Esophagus mucosa (tissue), 1 donor: ENCODE measurements at places on chromosomes 12 and 14.
A peak's percentile ranks its signal among the peaks of the same experiment; 100 is the strongest.

DNA sequence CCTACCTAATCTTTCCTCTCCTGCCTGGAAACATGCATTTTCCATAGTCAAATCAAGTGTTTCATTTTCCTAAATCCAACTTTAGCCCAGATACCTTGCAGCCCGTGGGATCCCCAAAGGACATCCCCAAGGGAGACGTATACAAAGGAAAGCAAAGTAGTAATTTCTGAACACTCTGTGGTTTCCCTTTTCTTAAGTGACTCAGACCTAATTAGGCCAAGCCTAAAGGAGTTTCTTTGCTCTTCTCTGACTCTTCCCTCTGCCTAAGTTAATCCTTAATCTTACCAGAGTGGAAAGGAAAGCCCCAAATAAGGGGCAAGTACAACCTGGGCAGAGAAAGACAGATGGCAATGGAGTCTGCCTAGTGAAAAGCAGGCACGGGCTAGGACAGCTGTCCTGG, 250.3 kb downstream of the SPTSSA start:
- no peak for ATAC-seq

DNA sequence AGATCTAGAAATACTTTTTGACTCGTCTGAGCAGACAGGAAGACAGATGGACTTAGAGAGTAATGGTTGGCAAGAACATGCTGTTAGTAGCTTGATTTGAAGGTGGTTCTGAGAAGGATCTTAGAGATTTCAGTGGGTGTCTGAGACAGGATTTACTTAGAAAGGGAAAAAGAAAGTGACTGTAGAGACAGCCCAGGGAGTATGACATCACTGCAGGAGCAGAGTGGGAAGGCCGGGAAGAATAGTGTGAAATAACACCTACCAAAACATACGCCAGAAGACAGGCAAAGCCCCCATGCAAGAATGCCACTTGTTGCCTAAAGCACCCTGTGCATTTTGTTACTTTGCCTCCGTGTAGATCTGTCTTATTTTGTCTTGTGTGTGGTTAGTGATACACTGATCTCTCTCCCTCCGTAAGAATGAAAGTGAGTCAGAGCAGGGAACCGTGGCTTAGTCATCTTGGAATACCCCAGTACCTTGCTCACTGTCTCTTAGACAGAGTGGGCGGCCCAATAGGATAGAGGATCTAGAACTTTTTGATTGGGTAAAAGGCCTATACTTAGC, 161.3 kb upstream of the IFNG-AS1 start:
- ATAC-seq = peak; percentile 62

GRCh38 chr14:23582906-23583760, 4.5 kb upstream of the JPH4 start:
- no peak for ATAC-seq

DNA sequence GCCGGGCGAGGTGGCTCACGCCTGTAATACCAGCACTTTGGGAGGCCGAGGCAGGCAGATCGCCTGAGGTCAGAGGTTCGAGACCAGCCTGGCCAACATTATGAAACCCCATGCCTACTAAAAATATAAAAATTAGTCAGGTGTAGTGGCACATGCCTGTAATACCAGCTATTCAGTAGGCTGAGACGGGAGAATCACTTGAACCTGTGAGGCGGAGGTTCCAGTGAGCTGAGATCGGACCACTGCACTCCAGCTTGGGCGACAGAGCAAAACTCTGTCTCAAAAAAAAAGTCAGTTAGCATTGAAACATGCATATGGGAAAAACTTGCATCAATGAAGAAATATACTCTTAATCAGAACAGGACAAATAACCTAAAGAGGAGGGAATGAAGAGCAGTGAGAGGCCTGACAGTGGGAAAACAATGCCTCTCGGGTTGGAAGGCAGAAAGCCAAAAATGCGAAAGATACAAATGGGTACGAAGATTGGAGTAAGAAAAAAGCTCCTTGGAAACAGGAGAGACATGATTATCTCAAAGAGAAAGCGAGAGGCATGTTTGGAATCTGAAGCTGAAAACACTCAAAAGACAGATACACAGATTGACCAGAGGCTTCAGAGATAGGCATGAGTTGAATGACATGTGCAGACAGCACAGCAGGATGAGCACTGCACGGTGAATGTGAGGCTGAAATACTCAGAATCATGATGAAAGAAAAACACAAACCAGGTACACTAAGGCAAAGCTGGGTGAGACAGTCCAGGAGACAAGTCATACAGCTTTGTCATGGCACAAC, 30.6 kb downstream of the RESF1 start:
- ATAC-seq = peak; percentile 86

DNA sequence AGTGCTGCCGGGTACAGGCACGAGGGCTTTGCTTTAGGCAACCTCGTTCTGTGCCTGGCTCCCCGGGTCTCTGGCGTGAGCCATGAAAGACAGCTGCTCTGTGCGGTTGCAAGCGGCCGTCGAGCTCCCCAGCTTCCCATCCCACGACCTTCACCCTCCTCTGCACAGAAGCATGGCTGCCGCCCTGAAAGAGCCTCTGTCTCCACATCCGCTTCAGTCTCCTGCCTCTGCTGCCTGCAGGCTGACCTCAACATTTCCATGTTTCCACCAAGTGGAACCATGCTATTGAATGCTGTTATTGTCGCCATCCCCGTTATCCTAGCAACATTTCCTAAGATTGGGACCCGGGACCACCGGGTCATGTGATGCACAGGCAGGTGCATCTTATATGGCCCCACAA, 57.1 kb downstream of the KDM2B start:
- peak; percentile 14 for ATAC-seq

GRCh38 chr14:40269436-40269835, 837.2 kb upstream of the FBXO33 start:
- no peak for ATAC-seq

GRCh38 chr14:54785136-54785777, 117.4 kb downstream of the GCH1 start:
- no peak for ATAC-seq
